Stromal cell of bone marrow (primary cell): ENCODE measurements at places on chromosomes 3 and 15.
A peak's percentile ranks its signal among the peaks of the same experiment; 100 is the strongest.

DNA sequence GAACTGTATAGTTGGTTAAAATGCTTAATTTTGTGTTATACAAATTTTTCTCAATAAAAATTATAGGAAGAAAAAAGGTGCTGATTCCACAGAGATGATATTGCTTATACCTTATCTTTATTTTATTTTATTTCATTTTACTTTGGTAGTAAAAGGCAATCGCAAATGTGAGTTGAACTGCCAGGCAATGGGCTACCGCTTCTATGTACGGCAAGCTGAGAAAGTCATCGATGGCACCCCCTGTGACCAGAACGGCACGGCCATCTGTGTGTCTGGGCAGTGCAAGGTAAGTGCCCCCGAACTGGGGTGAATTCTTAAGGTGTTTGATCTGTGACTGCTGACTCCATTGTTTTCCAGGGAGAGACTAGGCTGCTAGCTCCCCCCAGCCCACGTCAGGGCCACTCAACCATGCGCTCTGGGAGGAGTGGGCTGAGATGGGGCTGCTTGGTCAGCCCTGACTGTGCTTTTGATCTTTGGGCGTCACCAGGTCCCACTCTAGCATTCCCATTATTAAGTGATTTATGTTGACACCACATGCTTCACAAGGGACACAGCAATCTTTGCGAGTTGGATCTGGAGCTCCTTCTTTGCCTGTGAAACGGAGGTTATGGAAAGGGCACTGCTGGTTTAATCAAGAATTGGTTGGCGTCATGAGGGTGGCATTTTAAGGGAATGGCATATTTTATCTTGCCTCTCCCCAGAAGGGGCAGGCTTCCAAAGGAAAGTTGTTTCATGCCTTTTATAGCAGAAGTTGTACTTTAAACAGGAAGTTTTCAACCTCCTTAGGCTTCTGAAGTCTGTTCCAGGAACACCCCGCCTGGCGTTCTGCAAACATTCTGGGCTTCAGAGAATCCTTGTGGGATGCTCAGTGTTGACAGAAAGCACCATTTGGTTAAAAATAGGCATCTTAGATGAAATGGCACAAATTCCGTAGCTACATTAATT lies 296.5 kb downstream of the THSD4 start:
- DNase-seq, result peak; percentile 46

- DNase-seq, result no peak
These were observed 314.2 kb downstream of the LPP start for GRCh38 chr3:188468196-188468595.

- DNase-seq, result no peak
These were observed 14.5 kb downstream of the SETD2 start for GRCh38 chr3:47149339-47149933.

GRCh38 chr15:34043813-34044212 lies 4.8 kb upstream of the AVEN start:
- DNase-seq, result no peak

DNA sequence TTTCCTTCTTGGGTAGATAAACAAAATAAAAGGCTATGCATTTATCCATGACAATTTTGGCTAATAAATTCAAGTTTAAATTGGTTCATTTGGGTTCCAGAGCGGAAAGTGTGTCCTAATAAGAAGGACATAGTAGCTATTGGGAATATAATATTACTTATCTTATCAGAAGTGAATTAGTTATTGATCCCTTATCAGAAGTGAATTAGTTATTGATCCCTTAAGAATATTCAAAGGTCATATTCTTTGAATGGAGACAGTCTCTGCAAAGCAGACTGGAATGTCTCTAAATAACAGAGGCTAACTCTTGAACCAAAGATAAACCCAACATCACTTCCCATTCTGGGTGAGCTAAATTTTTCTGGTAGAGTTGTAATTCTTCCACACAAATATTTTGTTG lies 290.7 kb upstream of the BCHE start:
- DNase-seq, result no peak

- DNase-seq, result peak; percentile 64
These were observed 4.5 kb upstream of the PARP15 start for GRCh38 chr3:122572940-122573412.

DNA sequence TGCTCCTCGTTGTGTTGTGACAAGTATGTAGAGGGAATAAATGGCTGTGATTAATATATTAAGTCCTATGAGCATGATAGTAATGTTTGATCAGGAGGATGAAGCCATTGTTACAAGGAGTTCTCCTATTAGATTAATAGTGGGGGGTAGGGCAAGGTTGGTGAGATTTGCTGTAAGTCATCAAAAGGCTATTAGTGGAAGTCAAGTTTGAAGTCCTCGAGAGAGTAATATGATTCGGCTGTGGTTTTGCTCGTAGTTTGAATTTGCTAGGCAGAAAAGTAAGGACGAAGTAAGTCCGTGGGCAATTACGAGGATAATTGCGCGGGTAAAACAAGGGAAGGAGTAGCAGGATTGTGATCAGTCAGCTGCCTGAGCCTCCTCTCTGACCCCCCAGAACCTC lies 26.0 kb upstream of the BUB1B start:
- no peak for DNase-seq

- DNase-seq, result no peak
These were observed 96.0 kb downstream of the RPLP1 start for GRCh38 chr15:69548395-69549180.

GRCh38 chr3:160806686-160807085 lies 50.7 kb downstream of the PPM1L start:
- DNase-seq, result no peak

- peak; percentile 43 for DNase-seq
These were observed 403.2 kb downstream of the MECOM start for GRCh38 chr3:169260296-169260695.

- no peak for DNase-seq
These were observed 209.2 kb downstream of the FEZF2 start for GRCh38 chr3:62164196-62164595.

- no peak for DNase-seq
These were observed 151.5 kb downstream of the GOLGA6L4 start for GRCh38 chr15:84387086-84387485.

- no peak for DNase-seq
These were observed 8.7 kb upstream of the KY start for GRCh38 chr3:134659391-134660045.

GRCh38 chr3:119834754-119835370 lies 53.0 kb downstream of the NR1I2 start:
- DNase-seq, result no peak

DNA sequence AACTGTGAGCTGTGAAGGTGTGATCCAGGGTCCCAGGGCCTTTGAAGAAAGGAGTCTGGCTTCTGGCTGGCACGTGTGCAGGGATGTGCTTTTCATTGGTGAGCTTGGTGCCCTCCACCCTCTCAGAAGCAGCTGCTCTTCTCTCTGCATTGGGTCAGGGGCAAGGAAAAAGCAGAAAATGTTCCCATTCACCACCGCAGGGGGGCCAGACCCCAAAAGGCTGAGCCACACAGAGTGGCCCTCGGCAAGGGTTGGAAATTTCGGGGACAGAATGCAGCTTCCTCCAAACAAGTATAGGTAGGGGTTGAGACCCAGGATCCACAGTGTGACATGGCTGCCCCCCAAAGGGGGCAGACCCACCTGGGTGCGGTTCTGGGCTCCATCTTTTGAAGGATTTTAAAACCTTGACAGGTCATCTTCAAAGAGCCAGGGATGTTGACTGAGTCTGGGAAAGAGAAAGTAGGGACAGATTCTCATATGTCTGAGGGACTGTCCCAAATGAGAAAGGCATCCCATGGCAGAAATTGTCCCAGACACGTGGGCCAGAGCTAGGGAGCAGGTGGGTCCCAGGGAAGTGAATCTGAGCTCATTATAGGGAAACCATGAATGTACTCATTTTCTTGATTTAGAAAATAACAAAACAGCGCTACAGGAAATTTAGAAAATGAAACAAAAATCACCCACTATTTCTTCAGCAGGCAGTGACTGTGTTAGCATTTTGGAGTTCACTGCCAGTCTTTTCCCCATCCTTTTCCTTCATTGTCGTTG lies 2.7 kb downstream of the CSK start:
- DNase-seq, result no peak

DNA sequence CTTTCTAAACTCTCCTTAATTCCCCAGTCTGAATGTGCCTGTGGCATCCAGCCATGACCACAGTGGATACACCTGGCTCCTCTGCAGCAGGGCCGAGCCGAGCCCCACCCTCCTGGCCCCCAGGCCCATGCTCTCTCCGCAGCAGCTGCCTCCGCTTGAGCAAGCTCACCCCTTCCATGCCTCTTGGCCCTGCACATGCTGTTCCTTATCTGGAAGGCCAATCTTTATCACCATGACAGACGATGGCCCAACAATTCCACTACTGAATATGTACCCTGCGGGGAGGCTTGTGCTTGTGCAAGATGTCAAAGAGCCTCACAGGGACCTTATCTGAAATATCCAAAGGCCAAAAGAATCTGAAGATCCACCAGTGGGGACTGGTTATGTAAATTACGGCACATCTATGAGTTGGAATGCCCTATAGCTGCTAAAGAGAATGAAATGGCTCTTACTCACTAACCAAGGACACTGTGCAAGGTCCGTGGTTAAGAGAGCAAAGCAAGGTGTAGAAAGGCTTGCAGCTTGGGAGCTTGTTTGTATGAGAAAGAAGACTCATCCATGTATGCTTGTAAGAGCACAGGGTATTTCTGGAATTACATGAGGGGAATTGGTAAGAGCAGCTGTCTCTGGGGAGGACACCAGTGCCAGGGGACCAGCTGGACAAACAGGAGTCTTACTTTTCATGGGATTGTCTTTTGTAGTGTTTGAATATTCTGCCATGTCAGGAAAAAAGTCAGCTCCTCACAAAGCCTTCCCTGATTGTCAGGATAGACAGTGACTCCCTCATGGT lies 55.2 kb downstream of the WNT7A start:
- DNase-seq, result no peak

DNA sequence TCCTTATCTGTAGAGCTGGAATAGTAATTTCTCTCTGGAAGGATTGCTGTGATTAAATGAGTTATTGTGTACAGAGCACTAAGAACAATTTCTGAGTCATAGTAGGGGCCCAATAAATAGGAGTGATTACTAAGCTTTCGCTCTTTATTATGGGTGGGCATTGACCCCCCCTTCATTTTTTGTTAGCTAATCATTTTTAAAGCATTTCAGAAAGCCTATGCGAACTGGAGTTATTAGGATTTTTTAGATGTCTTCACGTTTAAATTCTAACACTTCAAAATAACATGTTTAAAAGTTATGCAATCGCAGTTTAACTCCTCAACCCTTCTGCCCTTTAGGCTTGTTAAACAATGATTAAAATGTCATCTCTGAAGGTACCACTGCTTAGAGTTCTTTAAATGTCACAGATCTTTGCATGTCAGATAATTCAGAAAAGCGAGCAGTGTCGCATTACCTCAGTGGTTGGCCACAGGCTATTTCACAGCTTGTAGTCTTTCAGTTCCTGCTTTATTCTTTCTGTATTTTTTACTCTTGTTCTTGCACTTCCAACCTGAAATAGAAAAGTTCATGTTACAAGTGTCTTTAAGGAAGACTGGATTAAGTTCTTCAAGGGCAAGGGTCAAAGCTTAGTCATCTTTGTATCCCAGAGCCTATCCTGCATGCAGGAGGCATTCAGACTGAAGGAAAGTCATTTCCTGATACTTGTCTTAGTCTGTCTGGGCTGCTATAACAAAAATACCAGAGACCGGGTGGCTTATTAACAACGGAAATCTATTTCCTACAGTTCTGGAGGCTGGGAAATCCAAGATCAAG lies 102.9 kb downstream of the FNDC3B start:
- no peak for DNase-seq

DNA sequence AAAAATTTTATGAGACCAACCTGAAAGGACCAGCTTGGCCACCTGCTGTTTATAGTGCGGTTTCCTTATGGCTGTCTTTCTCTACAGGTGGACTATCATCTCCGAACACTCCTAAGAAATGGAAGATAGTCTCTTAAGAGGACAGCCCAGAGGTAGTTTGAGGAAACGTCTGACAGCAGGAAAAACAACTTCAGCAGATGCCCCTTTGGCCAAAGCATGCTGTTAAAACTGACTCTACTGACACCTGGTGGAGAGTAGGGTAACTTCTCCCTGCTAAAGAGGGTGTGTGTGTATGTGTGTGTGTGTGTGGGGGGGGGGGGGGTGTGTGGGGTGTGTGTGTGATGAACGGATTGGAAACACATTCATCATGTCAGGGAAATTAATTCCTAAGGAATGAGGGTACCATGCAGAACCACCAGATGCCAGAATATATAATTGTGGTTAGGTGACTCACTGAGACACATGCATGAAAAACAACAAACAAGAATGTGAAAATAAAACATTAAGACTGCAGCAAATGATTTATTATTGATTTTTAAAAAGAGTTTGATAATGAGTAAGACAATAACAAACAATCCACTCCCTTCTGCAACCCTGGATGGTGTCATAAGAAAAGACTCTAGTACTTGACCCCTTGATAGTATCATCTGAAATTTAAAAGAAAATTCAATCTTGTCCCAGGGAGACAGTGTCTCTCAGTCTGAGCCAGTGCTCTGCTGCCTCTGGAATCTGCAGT lies 256.5 kb downstream of the THRB start:
- DNase-seq, result peak; percentile 76

GRCh38 chr3:186775999-186776398 lies 7.4 kb upstream of the EIF4A2 start:
- DNase-seq, result no peak

- DNase-seq, result no peak
These were observed 81.5 kb downstream of the TJP1 start for GRCh38 chr15:29740692-29741311.

DNA sequence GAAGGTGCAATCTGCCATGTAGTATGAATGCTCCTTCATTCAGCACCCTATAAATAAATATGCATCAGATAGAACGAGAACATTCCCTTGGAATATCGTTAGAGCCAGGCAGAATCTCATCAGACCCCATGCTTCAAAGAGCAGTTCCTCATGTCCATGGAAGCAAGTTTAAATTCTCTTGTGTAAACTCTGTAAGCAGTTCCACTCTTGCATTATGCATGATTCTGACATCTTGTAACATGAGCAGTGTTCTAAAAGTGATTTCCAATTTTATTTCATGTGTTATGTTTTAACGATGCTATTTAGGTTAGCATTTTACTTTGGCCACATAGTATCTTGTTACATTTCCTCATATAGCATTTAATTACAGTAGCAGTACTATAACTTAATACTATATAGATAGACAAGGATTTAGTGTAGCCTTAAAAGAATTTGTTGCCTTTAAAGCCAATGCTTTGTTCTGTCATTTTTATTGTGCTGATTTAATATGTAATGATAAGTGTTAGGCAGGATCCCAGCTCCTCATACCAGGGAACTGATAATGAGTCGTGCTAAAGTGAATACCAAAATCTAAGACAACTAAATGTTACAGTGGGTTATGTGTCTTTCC lies 161.2 kb upstream of the NECTIN3 start:
- no peak for DNase-seq

DNA sequence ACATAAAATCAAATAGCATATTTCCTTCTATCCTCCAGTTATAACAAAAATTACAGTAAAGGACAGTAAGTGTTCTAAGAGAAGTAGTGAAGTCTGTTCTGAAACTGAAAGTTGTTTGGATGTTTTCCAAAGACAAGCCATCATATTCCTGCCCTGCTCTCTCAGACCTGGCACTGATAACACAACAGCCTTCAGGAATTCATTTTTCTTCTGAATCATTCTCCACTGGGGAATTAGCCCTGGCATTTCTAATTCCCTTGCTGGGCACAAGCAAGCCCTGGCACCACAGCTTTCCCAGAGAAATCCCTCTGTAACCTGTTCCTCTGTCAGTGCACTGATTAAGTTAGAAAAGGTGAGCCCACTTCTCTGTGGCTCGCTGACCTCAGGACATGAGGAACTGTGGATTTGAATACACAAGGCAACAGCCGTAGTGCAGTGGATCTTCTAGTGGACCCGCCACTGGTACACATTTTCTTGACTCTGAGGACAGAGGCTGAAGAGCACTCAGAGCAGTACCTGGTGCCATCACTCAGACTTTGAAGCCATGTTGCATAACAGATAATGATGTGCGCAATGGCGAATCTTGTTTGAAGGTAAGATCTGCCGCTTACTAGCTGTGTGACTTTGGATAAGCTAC lies 61.6 kb downstream of the WWTR1 start:
- peak; percentile 46 for DNase-seq
